ENCODE measurements at places on chromosomes 5 and 9. TPM values are rescaled to one million over a fixed set of nuclear protein-coding genes. Genes with fewer than 3 reads are reported as not detected.

The CSF2 gene
- total RNA-seq = 13.2 TPM

The TMEM252 gene
- not detected for total RNA-seq

The CDH10 gene
- total RNA-seq = 0.58 TPM

The IFNA21 gene
- not detected for total RNA-seq

The SPATA31D4 gene
- total RNA-seq = not detected

The ZDHHC11 gene
- total RNA-seq = 1.5 TPM

Data from epithelial cell of proximal tubule (primary cell).